ENCODE measurements at places on chromosomes 3 and 15. TPM values are rescaled to one million over a fixed set of nuclear protein-coding genes. Genes with fewer than 3 reads are reported as not detected.

Gene SNTN
- not detected for total RNA-seq

Gene SNURF
- total RNA-seq = 10.4 TPM

Gene DET1
- 3.5 TPM for total RNA-seq

Gene SH2D7
- total RNA-seq = not detected

Gene ZMYND10
- 0.13 TPM for total RNA-seq

Gene FES
- total RNA-seq = 60.5 TPM

Gene SCN5A
- total RNA-seq = 13.6 TPM

Gene TM4SF1
- 1,063 TPM for total RNA-seq

Gene MESP1
- total RNA-seq = 0.46 TPM

GRCh38 chr15:51589881-51590568 is 32.5 kb downstream of the DMXL2 start:
- DNase-seq = no peak

- DNase-seq = no peak
These were observed 29.0 kb downstream of the NME9 start for GRCh38 chr3:138300647-138301046.

DNA sequence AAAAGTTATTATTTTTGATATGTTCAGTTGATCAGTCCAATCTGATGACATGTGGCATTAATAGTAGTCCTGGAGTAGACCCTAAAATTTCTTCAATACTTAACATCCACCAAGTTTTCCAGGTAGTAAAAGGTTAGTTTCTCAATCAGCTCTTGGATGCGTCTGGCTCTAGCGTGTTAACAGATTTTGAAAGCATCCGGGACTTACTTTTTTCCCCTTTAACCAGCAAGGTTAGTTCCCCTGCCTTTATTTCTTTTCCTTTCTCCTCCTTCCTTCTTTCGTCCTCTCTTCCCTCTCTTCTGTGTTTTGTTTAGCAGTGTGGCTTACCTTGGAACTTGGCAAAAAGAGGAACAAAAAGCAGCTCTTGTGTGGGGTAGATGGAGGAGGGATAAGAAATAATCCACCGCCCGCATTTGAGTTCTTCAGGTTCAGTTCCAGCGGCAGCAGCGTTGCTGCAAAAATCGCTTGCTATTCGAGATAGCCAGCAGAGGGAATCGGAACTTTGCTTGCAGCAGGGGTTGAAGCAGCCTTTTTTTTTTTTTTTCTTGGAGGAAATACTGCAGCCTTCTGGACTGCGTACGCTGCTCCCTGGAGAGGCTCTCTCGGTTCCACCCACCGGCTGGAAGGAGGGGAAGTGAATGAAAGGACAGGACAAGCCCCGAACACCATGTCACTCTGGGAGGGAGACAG is at the start of gene RBMS3:
Gene RBMS3, plus strand, starts transcription at position 668 of the 690 bp plus-strand sequence.
- DNase-seq = peak; percentile 89

DNA sequence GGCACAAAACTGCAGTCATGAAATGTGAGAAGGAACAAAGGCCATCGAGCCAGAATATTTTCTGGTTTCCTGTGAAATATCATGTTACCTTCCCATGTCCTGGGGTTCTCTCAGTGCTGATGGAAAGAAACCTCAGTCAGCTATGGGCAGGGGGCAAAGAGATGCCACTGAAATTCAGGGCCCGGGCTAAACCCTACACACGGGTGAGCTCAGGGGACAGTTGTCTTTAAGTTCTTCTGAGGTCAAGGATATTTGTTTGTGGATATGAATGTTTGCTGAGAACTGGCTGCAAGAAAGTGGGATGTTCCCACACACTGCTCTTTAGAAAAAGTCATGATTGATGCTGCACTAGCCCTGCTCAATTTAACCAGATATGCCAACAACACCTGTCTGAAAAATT is 187.2 kb downstream of the MEX3B start:
- no peak for DNase-seq

GRCh38 chr3:130712718-130713423 is 33.8 kb downstream of the PIK3R4 start:
- no peak for DNase-seq

DNA sequence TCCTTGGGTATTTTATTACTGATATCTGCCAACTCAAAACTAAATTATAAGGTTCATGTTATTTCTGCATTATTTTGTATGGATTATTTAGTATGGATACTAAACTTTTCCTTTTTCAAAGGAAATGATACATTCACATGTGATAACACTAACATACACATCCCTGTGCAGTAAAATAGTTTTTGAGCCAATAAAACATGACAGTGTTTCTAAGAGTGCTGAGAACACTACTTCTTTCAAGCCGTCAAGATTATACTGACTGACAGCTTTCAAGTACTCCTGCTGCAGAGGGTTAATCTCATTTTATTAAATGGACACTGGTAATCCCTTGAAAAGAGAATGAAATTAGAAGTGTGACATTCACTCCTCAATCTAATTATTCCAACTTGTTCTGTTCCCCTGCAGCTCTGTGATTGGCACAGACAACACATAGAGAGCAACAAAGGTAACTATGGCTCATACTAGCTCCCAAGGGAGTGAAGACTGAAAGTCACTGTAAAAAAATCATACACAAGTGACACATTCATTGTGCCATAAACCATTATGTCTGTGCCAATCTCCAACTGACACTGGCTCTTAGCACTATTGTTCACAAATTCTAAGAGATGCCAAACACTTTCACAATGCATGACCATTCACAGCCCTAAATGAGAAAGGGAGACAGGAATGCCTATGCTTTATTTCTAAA is 468.6 kb downstream of the SHQ1 start:
- DNase-seq = no peak

DNA sequence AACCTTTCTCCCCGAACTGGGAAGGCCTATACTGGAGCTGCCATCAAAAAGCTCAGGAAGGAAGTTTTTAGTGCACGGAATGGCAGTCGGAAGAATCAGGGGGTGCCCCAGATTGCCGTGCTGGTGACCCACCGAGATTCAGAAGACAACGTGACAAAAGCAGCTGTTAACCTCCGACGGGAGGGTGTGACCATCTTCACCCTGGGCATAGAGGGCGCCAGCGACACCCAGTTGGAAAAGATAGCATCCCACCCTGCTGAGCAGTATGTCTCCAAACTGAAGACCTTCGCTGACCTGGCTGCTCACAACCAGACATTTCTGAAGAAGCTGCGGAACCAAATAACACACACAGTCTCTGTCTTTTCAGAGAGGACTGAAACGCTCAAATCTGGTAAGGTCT is 48.2 kb downstream of the COL6A6 start:
- DNase-seq = no peak

DNA sequence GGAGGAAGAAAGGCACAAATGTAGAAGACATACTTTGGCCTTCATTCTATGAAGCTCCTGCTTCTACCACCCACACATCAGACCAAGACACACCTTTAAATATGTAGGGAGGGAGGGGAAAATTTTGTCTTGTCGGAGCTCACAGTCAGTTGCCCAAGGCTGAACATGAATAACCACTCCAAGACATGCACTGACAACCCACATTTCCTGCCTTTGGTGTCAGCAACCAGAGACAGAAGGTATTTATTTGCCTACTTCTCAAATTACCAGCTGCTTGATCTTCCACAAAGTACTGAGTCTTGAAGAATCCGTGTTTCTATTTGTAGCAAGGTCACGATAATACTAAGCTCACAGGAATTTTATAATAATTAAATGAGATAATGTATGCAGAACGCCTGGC is 169.7 kb downstream of the KCNMB2 start:
- no peak for DNase-seq

DNA sequence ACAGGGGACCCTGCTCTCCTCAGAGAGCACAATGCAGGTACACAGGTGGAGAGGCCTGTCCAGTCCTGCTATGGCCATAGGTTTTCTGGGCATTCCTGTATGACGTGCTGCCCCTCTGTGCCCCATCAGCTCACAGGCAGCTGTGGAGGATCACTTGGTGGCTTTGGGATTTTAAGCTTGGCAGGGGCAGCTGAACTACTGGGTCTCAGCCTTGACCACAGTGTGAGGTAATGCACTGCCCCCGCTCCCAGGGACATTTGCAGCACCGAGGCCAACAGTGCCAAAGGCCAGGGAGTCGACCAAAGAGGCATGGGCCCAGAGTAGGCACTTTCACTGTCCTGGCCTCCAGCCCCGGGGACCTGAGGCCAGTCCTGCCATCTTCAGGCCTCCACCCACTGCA is 46.2 kb downstream of the ZDHHC3 start:
- no peak for DNase-seq

DNA sequence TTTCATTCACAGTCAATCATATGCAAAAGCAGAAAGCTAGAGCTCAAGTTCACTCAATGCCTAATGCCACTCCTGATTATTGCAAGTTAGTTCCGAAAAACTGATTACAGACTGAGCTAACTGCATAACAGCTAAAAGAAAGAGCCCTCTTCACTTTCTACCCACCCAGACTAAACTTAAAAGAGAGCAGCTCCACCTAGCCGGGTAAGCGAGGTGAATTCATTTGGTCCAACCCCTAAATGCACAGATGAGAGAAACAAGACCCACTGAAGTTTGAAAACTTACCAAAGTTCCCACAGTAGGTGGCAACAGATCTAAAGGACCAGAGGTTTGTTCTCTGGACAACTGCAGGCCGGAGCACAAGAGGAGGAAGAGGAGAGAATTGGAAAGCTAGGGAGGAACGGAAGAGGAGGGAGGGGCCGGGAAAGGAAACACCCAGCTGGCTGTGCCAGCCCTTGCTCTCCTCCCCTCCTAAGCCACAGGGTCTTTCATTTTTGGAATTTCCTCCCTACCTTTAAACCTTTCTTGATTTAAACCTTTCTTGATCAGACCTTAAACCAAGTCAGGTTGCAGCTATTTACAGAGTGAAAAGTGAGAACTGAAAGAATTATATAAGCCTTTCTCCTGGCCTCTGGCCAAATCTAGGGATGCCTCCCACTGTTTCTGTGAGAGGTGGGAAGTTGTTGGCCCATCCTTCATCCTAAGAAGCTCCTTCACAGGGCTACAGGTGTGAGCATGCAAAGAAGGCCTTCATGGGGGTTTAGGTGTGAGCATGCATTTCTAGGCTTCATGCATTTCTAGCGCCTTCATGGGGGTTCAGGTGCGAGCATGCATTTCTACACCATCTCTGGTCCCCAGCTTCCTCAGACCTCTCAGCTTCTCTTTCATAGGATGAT is 114.7 kb upstream of the LMOD3 start:
- no peak for DNase-seq

GRCh38 chr3:186849374-186849975 is 7.0 kb downstream of the ADIPOQ start:
- DNase-seq = no peak

- DNase-seq = no peak
These were observed 148.6 kb downstream of the IMPG2 start for GRCh38 chr3:101171681-101172191.

DNA sequence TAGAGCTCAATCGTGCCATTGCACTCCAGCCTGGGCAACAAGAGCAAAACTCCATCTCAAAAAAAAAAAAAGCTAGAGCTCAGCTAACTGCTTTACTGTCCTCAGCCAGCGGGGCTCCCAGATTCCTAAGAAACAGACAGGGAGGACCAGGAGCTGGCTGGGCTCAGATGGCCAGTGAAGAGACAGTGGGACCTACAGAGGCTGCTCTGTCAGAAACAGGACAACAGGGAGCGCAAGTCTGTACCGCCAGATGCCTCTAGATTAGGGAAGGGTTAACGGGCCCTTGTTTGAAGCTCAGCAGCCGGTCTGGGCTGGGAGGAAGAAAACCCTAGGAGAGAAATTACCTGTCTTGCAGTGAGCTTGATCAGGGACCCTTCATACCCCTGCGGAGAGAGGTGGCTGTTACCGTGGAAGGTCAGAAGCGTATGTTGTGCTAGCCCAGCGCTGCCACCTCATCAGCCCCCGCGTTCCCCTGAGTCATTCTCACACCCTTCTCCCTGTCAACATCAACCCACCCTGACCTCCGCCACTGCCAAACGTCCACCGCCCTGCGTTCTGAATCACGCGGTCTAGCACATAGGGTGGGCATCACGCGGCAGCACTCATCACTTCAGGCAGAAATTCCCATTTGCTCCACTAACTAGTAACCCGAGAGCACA is 25.3 kb downstream of the RBPMS2 start:
- DNase-seq = no peak

- no peak for DNase-seq
These were observed 56.7 kb downstream of the CCNL1 start for GRCh38 chr3:157103280-157103679.

DNA sequence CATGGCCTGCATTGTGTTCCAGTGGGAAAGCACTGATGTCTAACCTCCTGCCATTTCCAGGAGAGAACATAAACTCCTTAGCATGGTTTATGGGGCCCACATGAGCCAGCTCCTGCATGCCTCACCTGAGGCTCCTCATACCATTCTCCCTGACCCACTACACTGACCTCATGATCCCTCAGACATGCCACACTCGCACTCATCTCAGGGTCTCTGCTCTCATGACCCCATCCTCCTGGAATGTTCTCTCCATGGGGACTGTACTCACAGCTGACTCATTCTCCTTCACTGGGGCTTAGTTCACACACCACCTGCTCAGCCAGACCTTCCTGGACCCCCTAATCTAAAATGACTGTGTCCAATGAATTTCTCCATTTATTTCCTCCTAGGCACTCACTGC is 4.0 kb upstream of the LMCD1 start:
- no peak for DNase-seq

GRCh38 chr15:27820722-27821121 is 278.4 kb downstream of the OCA2 start:
- no peak for DNase-seq

DNA sequence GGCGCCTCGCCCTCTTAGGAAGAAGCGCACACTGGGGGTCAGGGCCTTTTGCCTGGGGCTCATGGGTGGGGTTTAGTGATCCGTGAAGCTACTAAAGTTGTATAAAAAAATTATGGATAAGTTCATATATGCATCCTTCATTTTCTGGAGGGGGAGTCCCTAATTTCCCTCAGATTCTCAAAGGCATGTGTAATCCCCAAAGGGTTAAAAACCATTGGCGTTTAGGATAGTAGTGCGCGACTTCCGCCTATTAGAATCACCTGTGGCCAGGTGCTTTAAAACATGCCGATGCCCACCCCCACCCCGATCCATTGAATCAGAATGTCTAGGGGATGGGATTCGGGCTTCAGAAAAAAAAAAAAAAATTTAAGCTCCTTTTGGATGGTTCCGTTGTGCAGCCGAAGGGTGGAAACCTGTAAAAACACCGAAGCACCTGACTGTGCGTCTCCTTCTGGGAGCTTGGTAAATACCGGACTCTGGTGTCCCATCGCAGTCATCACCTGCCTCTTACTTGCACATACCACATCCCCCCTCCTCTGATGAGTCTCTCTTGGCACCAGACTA is 570 bp downstream of the APH1B start:
- DNase-seq = no peak

DNA sequence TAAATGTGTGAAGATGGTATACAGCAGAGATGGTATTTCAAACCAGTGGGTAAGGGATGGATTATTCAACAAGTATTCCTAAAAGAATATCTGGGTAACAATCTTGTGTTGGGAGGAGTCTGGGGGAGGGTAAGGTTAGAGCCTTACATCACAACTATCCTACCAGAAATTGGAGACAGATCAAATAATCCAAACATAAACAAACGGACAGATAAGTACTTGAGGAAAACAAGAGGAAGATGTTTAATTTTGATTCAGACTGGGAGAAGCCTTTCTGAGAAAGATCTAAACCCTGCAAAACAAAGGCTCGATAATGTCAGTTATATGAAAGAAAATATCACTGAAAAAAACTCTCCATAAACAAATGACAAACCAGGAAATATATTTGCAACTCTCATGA is 77.9 kb downstream of the SLC9A9 start:
- DNase-seq = no peak

GRCh38 chr15:91839867-91840266 is 13.6 kb upstream of the SLCO3A1 start:
- DNase-seq = no peak

GRCh38 chr3:108623504-108623903 is 34.0 kb downstream of the DZIP3 start:
- no peak for DNase-seq

Data from pulmonary artery endothelial cell (primary cell).